Activated CD8-positive, alpha-beta memory T cell treated with anti-CD3 and anti-CD28 coated beads for 24 hours (primary cell): ENCODE measurements at places on chromosomes 13 and 19.

DNA sequence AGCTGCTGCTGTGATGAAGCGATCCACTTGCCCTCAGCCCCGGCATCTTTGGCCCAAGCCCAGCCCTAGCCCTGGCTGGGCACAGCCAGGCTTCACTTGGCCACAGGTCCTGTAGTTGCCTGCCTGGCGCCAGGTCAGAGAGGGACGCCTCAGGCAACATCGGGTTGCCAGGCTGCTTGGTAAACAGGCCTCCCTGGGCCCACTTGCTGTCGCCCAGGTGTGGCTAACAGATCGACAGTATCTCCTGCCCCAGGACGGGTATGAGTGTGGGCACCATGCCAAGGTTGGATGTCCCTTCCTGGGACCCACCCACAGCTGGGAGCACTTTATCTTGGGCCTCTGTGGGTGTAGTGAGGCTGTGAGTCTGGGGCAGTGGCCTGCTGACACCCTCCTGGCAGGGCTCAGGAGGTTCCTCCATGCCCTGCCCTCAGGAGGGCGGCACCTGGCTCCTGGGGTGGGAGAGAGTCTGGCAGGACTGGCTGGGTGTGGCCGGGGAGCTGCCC, 27.8 kb downstream of the CARM1 start:
- no peak for DNase-seq

- no peak for DNase-seq
These were observed 343.9 kb downstream of the TBC1D4 start for GRCh38 chr13:75137911-75138571.

DNA sequence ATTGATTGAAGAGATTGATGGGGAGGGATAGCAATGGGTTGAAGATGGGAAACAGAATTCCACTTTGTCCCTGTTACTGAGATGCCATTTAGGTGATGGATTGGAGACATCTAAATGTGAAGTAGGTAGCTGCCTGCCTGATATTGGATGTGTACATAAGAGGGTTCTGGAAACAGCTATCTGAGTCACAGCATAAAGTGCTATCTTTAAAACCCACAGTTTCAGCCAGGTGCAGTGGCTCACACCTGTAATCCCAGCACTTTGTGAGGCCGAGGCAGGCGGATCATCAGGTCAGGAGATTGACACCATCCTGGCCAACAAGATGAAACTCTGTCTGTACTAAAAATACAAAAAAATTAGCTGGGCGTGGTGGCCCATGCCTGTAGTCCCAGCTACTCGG, 72.6 kb downstream of the DNAJC3 start:
- DNase-seq = no peak

DNA sequence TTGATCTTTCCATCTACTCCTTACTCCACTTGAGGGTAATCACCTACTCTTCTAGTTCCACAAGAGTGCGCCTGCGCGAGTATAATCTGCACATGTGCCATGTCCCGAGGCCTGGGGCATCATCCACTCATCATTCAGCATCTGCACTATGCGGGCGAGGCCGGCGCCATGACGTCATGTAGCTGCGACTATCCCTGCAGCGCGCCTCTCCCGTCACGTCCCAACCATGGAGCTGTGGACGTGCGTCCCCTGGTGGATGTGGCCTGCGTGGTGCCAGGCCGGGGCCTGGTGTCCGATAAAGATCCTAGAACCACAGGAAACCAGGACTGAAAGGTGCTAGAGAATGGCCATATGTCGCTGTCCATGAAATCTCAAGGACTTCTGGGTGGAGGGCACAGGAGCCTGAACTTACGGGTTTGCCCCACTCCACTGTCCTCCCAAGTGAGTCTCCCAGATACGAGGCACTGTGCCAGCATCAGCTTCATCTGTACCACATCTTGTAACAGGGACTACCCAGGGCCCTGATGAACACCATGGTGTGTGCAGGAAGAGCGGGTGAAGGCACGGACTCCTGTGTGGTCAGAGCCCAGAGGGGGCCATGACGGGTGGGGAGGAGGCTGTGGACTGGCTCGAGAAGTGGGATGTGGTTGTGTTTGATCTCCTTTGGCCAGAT, 2.7 kb upstream of the KLK2 start:
- no peak for DNase-seq

DNA sequence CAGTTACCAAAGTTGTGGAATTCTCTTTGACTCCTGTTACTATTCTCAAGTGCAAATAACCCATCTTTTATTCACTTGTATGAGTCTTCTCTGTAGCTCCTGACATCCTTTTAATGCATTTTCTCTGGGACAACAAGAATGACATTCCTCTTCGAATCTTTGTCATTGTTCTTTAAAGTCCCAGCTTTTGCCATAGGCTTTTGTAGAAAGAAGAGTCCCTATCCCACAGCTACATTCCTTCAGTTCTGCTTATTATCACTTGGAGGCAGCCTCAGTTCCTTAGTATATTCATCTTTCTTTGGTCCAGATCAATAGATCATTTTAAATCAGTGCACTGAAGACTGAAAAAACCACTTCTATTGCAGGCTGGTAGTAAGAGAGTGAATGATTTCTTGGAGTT, 560.2 kb downstream of the DACH1 start:
- no peak for DNase-seq

GRCh38 chr19:46616631-46617322, 8.1 kb downstream of the PTGIR start:
- DNase-seq = peak; percentile 82

- no peak for DNase-seq
These were observed 48.4 kb downstream of the CYP4F22 start for GRCh38 chr19:15556634-15557181.

DNA sequence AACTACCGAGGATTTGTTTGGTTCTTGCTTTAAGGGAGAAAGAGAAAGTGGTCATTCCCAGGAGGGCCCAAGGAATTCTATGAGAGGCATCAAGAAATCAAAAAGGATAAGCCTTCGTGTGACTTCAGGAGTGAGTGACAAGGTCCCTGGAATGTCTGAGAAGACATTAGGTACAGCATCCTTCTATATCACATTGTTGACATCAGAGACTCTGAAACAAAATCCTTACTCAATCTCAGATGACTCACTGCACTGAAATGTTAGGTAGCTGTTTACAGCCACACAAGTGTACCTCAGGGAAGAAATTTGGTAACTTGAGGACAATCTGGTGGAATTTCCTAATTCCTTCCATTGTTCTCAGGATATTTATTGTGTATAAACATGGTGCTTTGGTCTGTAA, 7.9 kb upstream of the LGALS14 start:
- DNase-seq = no peak

GRCh38 chr19:50720921-50721381, 1.3 kb upstream of the SHANK1 start:
- no peak for DNase-seq

- no peak for DNase-seq
These were observed 383.1 kb downstream of the DLEU7 start for GRCh38 chr13:50460358-50460757.

- no peak for DNase-seq
These were observed 31.4 kb downstream of the NFIX start for GRCh38 chr19:13026462-13027370.

GRCh38 chr19:6064336-6065073, 45.8 kb downstream of the RFX2 start:
- DNase-seq = no peak

- no peak for DNase-seq
These were observed 1.0 kb upstream of the ETHE1 start for GRCh38 chr19:43527860-43528622.

DNA sequence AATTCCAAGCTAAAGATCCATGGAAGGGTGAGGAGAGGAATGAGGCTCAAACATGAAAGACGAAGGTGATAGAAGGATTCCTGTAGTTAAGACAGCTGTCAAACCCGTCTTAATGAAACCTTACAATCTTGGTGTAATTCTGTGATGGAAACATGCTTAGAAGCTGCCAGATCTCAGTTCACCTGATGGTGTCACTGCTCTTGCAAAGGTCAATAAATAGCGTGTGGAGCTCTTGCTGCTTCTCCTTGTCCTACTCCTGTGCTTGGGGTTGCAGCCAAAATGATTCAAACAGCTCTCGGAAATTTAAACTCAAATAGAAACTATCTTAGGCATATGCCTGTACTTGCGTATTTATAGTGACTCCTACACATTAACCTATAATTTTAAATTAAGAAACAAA, 1705.0 kb downstream of the OLFM4 start:
- no peak for DNase-seq

GRCh38 chr13:105952973-105953290, 582.5 kb downstream of the EFNB2 start:
- DNase-seq = no peak

DNA sequence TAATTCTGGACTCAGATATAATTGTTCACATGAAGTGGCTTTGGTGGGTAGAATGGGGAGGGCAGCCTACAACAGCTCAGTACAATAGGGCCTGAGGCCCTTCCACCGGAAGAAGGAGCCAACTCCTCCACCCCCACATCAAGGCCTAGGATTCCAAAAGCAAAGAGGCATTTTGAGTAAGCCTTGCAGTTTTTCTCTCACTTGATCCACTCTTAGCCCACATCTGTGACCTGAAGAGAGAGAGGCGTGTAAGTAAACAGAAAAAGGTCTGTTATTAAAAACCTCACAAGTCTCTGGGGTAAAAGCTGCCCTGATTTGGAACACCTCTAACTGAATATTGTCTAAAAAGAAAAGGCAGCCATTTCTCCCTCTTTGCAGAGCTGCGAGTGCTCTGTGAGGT, 214.1 kb upstream of the KL start:
- DNase-seq = no peak

- DNase-seq = no peak
These were observed 73.7 kb upstream of the PCDH9 start for GRCh38 chr13:67303661-67304333.

DNA sequence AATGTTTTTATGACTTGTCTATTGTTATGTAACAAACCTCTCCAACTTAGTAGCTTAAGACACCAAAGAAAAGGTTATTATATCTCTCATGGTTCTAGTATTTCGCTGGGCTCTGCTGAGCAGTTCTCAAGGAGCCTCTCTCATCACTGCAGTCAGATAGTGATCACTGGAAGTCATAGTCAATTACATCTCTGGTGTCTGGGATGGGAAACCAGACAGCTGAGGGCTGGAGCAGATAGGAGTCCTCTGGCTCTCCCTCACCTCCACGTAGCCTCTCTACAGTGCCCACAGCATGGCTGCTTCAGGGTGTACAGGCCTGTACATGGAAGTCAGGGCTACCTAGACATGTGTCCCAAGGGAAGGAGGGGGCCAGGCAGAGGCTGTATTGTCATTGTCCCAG, 507.5 kb downstream of the MYO16 start:
- no peak for DNase-seq

GRCh38 chr13:98834254-98834960, 81.9 kb upstream of the SLC15A1 start:
- DNase-seq = no peak

- no peak for DNase-seq
These were observed 105.6 kb upstream of the PEG3 start for GRCh38 chr19:56946159-56946558.

GRCh38 chr19:17266589-17266974, 661 bp upstream of the BABAM1 start:
- no peak for DNase-seq

GRCh38 chr13:105778196-105778595, 757.3 kb downstream of the EFNB2 start:
- DNase-seq = no peak

GRCh38 chr19:36265856-36266374, 51.0 kb downstream of the ZNF146 start:
- DNase-seq = peak; percentile 32

DNA sequence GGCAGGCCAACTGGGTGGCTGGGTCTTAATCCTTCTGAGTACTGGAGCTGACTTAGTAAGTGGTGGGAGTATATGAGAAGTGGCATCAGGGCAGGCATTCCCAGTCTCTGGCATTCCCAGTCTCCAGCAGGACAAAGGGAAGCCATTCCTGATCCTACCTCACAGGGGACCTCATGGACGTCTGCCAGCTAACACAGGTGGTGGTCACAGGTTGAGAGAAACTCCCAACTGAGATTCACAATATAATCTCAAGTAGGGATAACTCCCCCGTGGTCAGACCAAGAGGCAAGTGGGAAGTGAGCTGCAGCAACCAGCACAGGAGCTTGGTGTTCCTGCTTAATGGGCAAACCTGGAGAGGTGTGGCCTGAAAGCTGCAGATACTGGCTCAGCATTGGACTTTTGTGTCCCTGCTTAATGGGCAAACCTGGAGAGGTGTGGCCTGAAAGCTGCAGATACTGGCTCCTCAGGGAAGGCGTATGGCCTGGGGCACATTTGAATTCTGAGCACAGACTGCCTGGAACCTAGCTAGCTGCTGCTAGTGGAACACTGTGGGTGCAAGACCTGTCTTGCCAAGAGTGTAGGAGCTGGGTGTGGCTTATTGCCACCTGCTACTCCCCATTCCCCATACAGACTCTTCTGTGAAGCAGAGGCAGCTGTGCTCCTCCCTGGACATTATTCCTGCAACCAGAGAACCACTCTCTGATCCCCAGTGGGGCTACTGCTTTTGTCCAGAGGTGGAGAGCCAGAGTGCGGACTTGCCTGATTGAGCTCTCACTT, 25.9 kb upstream of the OR10H2 start:
- DNase-seq = no peak

DNA sequence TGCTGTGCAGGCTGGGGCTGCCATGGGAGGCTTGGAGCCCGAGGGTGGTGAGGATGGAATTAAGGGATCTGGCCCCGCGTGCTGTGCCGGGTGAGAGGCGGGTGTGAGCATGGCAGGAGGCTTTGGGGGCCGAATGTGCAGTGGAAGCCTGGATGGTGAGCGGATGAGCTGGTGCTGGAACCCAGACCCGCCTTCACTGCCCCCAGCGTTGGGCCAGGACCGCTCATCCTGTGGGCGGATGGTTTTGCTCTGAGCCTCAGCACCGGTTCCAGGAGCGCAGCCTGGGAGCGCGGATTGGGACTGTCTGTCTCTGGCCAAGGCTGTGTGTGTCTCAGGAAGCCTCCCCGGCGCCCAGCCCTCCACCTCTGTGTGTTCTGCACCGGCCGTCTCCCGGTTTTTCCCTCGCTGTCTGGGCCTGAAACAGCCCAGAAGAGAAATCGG, 16.7 kb downstream of the KDM4B start:
- no peak for DNase-seq

GRCh38 chr13:100211016-100211710, 122.3 kb downstream of the PCCA start:
- no peak for DNase-seq

DNA sequence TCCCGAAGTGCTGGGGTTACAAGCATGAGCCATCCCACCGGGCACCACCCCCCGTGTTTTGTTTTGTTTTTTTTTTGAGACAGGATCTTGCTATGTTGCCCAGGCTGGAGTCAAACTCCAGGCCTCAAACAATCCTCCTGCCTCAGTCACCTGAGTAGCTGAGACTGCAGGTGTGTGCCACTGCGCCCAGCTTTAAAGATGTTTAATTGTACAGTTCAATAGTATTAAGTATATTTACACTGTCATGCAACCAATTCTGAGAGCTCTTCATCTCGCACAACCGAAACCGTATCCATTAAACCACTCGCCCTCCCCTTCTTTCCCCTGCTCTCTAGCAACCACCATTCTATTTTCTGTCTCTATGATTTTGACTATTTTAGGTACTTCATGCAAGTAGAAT, 15.6 kb downstream of the NUCB1 start:
- DNase-seq = no peak
